ENCODE measurements at places on chromosomes 7 and 10.
A peak's percentile ranks its signal among the peaks of the same experiment; 100 is the strongest.

GRCh38 chr7:17144322-17144721, 154.1 kb upstream of the AHR start:
- DNase-seq = peak; percentile 54

DNA sequence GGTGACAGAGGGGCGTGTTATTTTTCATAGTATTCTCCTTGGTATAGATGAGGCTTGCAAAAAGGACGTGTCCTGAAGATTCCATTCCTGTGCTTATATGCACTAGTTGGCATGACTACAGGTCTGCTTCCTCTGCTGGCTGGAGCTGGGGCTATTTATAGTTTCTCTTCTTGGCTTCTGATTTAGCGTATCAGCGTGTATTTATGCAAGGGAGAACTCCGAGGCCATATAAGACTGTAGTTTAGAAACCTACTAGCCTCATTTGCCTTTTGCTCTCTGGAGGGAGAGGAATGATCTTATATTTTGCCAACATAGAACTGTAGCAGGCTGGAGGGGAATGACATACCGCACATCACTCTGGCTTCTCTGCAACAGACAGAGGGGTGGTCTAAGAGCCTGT, 39.7 kb downstream of the CACNB2 start:
- no peak for DNase-seq

DNA sequence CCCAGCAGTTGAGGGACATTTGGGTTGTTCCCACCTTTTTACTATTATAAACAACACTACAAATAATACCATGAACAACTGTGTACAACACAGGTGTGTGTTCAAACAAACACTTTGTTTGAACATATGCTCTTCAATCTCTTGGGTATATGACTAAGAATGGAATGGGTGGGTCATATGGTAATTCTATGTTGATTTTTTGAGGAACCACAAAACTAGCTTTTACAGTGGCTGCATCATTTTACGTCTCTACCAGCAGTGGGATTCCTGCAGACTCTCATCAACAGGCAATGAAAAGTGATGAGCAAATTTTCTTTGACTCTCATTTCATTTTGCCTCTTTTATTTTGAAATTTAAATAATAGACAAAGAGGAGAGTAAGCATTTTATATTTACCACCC, 116.9 kb upstream of the KLF14 start:
- DNase-seq = no peak

- no peak for DNase-seq
Measured at GRCh38 chr10:117509573-117509972, 33.0 kb upstream of the EMX2 start.

GRCh38 chr10:96902117-96902516, 70.0 kb downstream of the LCOR start:
- DNase-seq = no peak

GRCh38 chr7:136359333-136359903, 382.3 kb upstream of the MTPN start:
- no peak for DNase-seq

- no peak for DNase-seq
Measured at GRCh38 chr10:115996031-115996430, 277.0 kb downstream of the GFRA1 start.

DNA sequence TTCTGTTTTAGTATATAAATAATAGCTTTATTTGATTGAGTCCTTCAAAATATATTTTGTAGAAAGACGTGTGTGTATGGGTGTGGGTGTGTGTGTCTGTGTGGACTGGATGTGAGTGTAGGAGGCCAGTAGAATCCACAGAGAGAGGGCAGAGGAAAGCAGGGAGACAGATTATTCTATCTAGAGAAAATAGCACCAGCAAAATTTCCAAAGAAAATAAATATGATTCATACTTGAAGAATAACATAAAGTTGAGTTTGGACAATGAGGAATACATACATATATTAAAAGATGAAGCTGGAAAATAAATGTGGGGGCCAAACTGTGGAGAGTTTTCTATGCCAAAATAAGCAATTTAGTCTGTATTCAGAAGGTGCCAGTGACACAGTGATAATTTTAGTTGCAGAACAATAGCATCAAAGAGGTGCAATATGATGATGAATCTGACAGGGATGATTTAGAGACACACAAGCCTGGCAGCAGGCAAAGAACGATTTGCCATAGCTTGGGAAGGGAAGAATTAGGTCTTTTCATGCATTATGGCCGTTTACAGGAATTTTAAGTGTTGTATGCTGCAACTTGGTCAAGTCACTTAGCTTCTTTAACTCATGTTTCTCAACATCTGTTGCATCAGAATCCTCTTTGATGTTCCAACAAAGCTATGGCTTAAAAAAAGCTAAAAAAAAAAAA, 121.3 kb downstream of the SEMA3A start:
- no peak for DNase-seq

GRCh38 chr7:129170441-129171021, 17.9 kb upstream of the SMO start:
- no peak for DNase-seq

GRCh38 chr10:24920907-24921881, 31.2 kb downstream of the PRTFDC1 start:
- peak; percentile 29 for DNase-seq

DNA sequence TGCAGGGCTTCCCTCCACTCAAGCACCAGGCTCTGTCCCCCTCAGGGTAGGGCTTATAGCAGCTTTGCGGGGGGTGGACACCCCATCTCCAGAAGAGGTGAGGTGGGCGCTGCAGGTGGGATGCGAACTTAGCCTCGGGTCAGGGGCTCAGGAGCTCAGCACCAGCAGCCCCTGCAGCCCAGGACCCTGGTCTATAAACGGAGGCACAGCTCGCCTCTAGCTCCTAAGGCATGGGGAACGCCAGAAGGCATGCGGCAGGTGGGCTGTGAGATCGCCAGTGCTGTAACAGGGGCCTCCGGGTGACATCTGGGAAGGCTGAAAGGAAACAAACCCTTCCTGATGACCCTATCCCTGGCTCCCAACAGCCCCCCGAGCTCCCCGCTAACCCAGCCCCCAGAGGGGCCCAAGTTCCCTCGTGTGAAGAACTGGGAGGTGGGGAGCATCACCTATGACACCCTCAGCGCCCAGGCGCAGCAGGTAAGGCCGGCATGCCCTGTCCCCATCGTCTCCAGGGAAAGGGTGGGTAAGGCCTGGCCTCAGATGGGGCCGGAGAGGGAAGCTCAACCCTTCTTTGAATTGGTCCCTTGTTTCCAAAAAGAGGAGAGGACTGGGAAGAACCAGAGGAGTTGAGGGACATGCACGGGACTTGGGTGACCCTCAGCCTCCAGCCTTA, 4.2 kb downstream of the NOS3 start:
- DNase-seq = no peak

DNA sequence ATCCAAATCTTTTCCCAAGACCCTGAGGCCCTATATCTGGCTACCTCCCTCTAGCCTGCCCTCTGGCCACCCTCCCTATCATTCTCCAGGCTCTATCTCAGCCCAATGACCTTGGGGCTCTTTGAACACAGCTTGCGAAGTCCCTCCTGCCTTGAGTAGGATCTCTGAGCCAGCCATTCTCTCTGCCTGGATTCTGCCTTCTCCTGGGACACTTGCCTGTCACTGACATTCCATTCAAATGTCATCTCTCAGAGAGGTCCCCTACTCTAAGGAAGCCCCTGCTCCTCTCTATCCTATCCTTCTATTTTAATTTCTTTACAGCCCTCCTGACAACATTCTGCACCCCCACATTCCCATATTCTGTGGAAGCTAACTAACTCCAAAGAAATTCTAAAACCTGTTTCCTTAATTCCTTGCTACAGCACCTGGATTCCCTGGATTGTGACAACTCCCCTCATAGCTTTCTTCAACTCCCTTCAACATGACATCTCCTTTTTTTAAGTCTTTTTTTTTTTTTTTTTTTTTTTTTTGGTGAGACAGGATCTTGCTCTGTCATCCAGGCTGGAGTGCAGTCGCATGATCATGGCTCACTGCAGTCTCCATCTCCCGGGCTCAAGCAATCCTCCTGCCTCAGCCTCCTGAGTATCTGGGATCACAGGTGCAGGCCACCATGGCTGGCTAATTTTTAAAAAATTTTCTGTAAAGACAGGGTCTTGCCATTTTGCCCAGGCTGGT, 81.0 kb upstream of the ASAH2 start:
- no peak for DNase-seq

DNA sequence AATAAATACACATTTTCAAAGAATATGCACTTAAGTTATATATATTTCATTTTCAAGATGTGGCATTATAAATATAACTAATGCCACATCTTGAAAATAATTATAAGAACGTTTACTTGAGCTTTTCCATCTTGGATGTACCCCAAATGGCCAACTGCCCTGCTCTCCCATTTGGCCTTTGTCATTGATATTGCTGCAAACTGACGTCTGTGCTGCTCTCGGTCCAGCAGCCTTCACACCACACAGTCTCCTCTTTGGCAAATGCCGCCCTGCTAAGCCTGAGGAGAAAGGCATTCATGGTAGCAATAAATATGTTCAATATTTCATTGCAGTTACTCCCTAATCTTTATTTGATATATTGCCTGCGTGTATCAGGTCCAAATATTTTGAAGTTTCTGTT, 384.6 kb upstream of the ADARB2 start:
- no peak for DNase-seq

DNA sequence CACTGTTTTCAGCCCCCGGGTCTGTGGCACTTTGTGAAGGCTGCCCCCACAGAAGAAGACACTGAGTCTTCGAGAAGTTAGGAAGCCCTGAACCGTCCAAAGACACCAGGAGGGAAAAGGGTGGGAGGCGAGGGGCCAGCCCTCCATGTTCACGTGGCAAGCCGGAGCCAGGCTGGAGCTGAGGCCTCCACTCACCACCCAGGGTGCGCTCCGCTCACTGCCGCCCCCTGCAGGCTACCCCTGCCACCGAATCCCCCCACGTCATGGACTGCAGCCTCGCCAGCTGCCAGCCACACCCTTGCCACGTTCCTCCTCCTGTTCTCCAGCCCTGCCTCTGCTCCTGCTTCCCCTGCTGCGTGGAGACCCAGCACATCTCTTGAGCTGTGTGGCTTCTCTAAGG, 59.0 kb upstream of the EN2 start:
- no peak for DNase-seq

DNA sequence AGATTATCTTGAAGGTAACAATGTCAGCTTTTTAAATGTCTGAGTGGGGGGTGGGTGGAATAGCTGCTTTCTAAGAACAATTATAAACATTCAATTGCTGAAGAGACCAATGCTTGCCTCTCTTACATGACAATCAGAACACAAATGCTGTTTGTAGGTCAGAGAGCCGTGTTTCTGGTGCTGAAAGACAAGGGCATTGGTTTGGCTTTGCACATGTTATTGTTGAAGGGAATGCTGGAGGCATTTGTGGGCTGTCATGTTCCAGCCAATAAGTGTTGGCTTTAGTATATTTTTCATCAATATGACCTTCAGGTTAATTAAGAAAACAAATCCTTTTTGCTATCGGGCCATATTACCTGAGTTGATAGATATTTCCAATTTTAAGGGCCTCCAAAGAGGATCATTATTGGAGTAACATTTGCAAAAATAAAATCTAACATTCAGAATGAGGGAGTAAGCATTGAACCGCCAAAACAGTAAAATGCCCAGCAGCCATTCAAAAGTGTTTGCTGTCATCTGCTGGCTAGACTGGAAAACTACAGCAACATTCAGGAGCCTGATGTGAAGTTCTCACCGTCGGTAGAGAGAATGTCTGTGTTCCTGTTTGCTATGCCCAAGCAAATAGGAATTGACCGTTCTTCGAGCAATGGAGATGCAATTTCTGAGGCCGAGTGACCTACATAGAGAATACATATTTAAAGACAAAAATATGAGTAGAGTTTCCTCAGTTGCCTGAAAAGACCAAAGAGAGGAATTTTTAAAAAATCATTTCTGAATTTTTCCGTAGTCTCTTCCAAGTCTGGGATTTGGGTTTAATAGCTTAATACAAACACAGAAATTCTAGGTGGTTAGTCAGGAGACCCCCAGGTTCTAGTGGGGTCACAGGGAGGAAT, 118.9 kb downstream of the APBB1IP start:
- DNase-seq = no peak

DNA sequence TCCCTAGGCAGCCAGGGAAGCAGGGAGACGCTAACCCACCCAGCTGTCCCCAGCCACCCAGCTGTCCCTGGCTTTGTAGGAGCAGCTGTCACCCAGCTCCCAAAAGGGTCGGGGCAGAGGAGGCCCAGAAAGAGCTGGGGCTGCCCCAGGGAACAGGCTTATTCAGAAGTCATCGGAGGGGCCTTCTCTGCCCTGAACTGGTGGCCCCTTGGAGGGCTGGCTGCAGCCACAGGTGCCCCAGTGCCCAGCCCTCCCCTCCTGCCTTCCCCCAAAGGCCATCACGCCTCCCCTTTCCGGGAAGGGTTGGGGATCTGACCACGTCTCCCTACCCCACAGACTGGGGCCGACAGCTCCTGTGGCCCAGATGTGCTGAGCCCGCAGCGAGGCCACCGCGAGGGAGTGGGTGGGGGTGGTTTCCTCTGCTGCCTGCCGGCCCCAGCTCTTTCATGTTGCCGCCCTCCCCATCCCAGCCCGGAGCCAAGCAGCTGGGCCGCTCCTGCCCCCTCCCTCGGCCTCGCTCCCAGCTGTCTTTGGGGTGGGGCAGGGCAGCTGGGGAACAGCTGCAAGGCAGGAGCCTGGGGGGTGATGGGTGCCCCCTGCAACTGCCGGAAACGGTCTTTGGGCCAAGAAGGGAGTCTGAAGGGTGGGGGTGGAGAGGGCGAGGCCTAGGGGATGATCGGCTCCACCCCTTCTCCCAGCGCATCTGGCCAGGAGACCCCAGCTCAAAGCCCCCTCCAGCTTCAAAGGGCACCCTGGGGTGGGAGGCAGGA, 16.8 kb downstream of the TRIM8 start:
- peak; percentile 38 for DNase-seq

GRCh38 chr10:69088801-69089501, 1.0 kb downstream of the SRGN start:
- DNase-seq = no peak

GRCh38 chr10:114653926-114654325, 4.1 kb downstream of the ABLIM1 start:
- DNase-seq = no peak

- DNase-seq = no peak
Measured at GRCh38 chr7:52184006-52184703, 851.3 kb upstream of the POM121L12 start.

GRCh38 chr7:121331574-121331973, 2.8 kb downstream of the WNT16 start:
- no peak for DNase-seq

GRCh38 chr10:50551894-50552293, 71.9 kb downstream of the SGMS1 start:
- DNase-seq = no peak

- DNase-seq = no peak
Measured at GRCh38 chr10:131274133-131274880, 37.2 kb downstream of the TCERG1L start.
